ENCODE measurements at places on chromosomes 13 and 19. TPM values are rescaled to one million over a fixed set of nuclear protein-coding genes. Genes with fewer than 3 reads are reported as not detected.

GRCh38 chr13:100461309-100462030 lies 127.1 kb downstream of the GGACT start:
- DNase-seq = no peak

- no peak for DNase-seq
Measured at GRCh38 chr13:110387451-110388107, 80.5 kb downstream of the COL4A2 start.

ARHGAP45 gene
- polyA plus RNA-seq = 8.5 TPM

DNA sequence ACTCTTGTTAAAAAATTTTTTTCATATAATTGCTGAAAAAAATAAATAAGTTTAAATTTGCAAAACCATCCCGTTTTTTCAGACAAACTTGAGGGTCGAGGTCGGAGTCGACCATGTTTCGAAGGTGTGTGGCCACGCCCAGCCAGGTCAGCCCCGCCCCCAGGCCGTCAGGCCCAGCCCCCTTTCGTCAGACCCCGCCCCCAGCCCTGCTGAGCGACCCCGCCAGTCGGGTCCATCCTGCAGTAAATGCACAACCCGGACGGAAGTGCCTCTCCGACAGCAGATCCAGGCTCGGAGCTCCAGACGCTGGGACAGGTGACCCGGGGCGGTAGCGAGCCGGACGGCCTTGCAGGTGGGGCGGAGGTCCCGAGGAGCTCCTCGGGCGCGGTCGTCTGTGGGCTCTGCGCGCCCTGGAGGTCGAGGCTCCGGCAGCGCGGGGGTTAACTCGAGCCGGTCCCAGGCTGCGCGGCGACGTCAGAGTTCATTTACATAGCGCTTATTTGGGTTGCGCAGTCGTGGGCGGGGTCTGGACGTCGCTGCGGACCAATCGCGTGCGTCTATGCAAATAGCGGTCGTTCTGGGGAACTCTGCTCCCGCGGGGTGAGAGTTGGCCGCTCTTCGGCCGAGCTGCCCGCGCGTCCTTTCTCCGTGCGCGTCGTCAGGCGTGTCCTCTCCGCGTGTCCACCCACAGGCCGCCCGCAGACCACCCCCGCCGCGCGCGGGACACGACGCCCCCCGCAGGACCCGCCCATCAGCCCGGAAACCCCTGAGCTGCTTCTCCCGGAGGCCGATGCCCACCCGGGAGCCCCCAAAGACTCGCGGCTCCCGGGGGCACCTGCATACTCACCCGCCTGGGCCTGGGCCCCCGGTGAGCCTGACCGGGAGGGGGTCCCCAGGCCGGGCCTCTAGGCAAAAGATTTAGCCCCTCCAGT lies at the start of gene OCEL1:
TSS of gene OCEL1 (plus strand) at position 225 of the 932 bp plus-strand sequence. CDS start at position 247, 22 bp downstream.
- peak; percentile 96 for DNase-seq

OR7A5 gene
- 0.03 TPM for polyA plus RNA-seq

DNA sequence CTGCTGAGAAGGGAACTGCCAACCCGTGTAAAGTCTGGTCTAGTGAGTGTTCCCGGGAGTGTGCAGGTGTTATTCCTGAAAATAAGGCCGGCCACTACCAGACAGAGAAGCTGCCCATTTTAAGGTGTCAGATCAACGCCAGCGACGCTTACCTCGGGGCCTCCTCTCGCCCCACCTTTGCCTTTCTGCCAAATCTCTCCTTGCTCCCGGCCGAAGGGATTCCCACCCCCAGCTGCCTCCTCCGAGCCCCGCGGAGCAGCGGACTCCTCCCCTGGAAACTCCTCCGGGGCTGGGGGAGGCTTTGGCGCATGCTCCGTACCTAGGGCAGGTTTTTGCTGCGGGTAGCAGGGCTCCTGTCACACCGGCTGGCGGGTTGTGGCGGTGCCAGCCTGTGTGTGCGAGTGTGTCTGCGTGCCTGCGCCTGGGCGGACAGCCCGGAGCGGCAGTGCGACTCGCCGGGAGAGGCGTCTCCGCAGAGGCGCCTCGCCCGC lies at the start of gene HS6ST3:
TSS of gene HS6ST3 (plus strand) at position 359 of the 491 bp plus-strand sequence.
- DNase-seq = no peak

DNA sequence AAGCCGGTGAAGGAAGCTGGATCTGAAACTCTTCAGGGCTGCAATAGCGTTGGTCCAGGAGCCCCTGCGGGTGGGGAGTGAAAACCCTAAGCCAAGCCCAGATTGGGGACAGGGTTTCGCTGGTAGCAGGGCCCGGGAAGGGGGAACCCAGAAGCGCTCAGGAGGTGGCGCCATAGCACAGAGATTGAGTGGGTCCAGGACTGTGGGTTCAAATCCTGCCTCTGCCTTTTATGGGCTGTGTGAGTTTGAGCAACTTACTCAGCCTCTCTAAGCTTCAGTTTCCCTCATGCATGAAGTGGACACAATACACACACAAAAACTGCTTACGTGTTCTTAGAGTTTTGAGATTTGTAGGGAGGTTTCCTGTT lies 8.3 kb upstream of the SYCN start:
- DNase-seq = no peak

DNA sequence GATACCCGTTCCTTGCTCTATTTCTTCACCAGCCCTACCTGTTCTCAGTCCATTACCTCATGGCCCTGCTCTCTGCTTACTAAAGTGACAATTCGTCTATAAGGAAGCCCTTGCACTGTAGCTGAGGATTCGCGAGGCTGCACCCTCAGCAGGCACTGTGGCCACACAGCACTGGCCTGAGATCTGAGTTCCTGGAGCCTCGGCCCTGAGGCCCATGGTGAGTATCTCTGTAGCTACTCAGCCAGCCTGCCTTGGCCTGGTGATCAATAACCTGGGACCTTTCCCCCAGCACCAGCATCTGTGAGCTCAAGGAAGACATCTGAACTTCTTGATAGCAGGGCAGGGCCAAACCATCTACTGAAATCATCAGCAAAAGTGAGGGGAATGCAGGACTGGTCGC lies 90.7 kb downstream of the RGCC start:
- DNase-seq = no peak

ZNF534 gene
- 1.2 TPM for polyA plus RNA-seq

Measured in renal cortex interstitium (tissue), 15 donors.